ENCODE measurements at places on chromosomes 6 and 20.
A peak's percentile ranks its signal among the peaks of the same experiment; 100 is the strongest.

DNA sequence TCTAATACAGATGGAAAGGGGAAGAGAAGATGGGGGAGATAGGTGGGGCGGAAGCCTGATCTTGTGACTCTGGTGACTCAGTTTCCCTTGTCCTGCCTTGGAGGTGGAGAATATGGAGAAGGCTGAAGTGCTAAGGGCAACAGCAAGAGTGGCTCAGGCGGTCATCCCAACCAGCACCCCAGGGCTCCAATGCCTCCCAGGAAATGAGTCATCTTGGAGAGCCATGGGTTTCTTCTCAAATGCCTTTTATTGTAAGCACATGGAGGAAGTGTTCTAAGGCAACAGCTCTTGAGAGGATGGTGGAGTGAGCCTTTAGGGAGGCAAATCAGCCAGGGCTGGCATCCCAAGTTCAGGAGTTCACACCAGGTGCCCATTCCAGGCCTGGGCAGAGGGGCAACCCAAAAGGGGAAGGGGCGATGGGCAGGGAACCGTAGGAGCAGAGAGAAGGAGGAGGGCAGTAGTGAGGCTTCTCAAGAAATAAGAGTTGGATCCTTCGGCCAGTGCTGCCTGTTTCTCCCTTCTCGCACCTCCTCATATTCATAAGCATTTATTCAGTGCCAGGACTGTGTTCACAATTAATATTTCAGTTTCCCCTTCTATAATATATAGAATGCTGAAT lies 13.2 kb upstream of the AHCY start:
- H3K36me3 ChIP-seq = no peaks in the 10 kb centered on the region
- H3K27ac ChIP-seq = no peak overlapping the region
- H3K27me3 ChIP-seq = peaks cover 6% of the 10 kb centered on the region
- peaks cover 11% of the 10 kb centered on the region for H3K4me1 ChIP-seq
- DNase-seq = no peak

- no peaks in the 10 kb centered on the region for H3K4me1 ChIP-seq
- no peak overlapping the region for H3K4me3 ChIP-seq
- DNase-seq = no peak
- H3K27ac ChIP-seq = no peak overlapping the region
- no peaks in the 10 kb centered on the region for H3K36me3 ChIP-seq
Measured at GRCh38 chr6:39093149-39093708, 21.8 kb downstream of the SAYSD1 start.

- H3K4me3 ChIP-seq = no peak overlapping the region
- H3K36me3 ChIP-seq = no peaks in the 10 kb centered on the region
- no peak for DNase-seq
- no peaks in the 10 kb centered on the region for H3K4me1 ChIP-seq
- no peak overlapping the region for H3K27ac ChIP-seq
Measured at GRCh38 chr6:24140591-24140990, 14.6 kb downstream of the NRSN1 start.

DNA sequence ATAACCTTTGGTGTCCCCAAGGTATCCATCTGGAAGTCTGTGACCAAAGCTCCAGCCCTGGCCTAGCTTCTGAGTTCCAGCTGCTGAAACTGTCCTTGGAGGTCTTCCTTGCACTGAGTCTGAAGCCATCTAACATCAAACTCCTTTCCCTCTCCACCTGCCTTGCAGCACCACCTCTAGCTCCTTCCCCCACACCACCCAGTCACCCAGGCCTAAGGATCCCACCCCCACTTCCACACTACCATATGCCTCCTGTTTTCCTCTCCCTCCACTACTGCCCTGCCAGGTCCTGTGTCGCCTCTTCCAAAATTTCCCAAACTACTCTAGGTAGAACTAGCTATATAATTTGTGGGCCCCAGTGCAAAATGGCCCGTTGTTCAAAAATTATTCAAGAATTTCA lies 10.8 kb upstream of the MATN4 start:
- H3K27ac ChIP-seq = no peak overlapping the region
- peaks cover 9% of the 10 kb centered on the region for H3K36me3 ChIP-seq

DNA sequence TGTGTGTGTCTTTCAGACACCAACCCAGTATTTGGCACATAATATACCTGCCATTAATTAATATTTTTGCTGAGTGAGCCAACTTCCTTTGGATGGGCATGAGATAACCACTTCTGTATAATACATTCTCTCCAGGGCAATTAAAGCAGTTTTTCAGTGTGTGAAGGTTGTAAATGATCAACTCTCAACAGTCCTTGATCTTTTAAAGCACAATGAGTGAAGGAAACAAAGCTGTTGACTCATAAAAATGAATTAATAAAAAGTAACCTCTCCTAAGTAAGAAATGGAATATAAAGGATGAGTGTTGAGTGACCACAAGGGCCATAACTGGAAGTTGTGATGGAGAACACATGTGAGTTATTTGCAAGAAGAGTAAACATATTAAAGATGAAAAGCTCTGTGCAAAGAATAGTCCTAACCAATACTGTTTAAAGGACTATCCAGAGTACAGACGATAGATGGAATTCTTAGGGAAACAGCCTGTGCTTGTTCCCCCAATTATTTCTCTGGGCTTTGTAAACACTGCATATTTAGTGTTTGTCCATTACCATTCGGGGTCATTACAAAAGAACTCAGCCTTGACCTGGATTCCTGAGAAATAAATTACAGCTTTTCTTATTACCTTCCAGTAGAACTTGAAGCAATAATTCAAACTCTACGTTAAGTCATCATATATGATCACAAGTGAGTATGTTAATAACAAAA lies 446.2 kb downstream of the PLCB1 start:
- H3K4me1 ChIP-seq = no peaks in the 10 kb centered on the region
- H3K27ac ChIP-seq = no peak overlapping the region
- H3K36me3 ChIP-seq = peaks cover 2% of the 10 kb centered on the region
- DNase-seq = no peak
- H3K4me3 ChIP-seq = no peak overlapping the region

DNA sequence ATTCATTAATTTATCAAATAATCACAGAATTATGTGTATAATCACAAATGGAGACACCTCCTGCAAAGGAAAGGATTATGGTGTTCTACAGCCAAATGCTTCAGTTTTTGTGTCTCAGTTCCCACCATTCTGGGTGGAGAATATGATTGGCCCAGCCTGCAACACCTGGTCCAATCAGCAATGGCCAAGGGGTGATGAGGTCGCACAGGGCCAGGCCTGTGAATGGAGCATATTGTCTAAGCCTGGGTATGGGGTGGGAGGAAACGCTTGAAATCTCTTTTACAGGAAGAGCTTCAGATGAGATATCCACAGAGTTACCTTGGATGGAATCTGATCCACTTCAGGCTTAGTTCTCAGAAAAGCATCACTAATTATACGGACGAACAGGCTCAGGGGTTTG lies 271.6 kb downstream of the DHX35 start:
- DNase-seq = no peak
- H3K4me1 ChIP-seq = no peaks in the 10 kb centered on the region
- no peaks in the 10 kb centered on the region for H3K36me3 ChIP-seq
- peaks cover 15% of the 10 kb centered on the region for H3K27me3 ChIP-seq
- H3K27ac ChIP-seq = no peak overlapping the region

DNA sequence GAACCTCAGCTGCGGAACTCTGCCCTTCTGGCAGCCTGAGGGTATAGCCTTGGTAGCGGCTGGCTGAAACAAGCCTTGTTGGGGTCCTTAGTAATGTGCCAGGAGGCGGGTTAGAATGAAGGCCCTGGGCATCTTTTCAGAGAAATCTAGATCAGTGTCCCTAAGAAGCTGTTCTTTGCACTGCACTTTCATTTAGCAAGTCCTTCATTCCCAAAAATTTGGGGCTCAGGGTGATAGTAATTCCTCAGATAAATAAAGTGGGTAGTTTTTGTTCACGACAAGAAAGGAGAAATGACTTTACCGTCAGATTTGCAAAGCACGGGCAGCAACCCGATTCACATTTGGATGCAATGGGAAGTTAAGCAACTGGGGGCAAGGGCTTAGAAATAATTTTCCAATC lies 3.2 kb downstream of the INSM1 start:
- DNase-seq = no peak
- H3K36me3 ChIP-seq = no peaks in the 10 kb centered on the region
- no peak overlapping the region for H3K4me3 ChIP-seq
- H3K27ac ChIP-seq = no peak overlapping the region
- peaks cover 55% of the 10 kb centered on the region for H3K27me3 ChIP-seq

GRCh38 chr6:106256201-106256968 lies 69.2 kb downstream of the ATG5 start:
- peaks cover 10% of the 10 kb centered on the region for H3K4me1 ChIP-seq
- DNase-seq = no peak
- no peaks in the 10 kb centered on the region for H3K27me3 ChIP-seq
- no peaks in the 10 kb centered on the region for H3K36me3 ChIP-seq
- H3K27ac ChIP-seq = no peak overlapping the region

GRCh38 chr6:36786055-36786675 lies 53.1 kb downstream of the CPNE5 start:
- no peak overlapping the region for H3K27ac ChIP-seq
- no peak overlapping the region for H3K4me3 ChIP-seq
- H3K36me3 ChIP-seq = peaks cover 3% of the 10 kb centered on the region
- H3K27me3 ChIP-seq = peaks cover 23% of the 10 kb centered on the region

GRCh38 chr6:155066921-155067680 lies 72.0 kb downstream of the TIAM2 start:
- no peak for DNase-seq
- H3K4me3 ChIP-seq = no peak overlapping the region
- H3K4me1 ChIP-seq = no peaks in the 10 kb centered on the region

GRCh38 chr6:89173634-89174033 lies 27.8 kb downstream of the PM20D2 start:
- H3K4me1 ChIP-seq = no peaks in the 10 kb centered on the region
- no peak for DNase-seq
- no peak overlapping the region for H3K27ac ChIP-seq
- H3K36me3 ChIP-seq = no peaks in the 10 kb centered on the region

- H3K27me3 ChIP-seq = peaks cover 41% of the 10 kb centered on the region
- H3K4me3 ChIP-seq = no peak overlapping the region
- H3K4me1 ChIP-seq = peaks cover 7% of the 10 kb centered on the region
- no peak overlapping the region for H3K27ac ChIP-seq
Measured at GRCh38 chr6:2560140-2560818, 190.4 kb downstream of the MYLK4 start.

DNA sequence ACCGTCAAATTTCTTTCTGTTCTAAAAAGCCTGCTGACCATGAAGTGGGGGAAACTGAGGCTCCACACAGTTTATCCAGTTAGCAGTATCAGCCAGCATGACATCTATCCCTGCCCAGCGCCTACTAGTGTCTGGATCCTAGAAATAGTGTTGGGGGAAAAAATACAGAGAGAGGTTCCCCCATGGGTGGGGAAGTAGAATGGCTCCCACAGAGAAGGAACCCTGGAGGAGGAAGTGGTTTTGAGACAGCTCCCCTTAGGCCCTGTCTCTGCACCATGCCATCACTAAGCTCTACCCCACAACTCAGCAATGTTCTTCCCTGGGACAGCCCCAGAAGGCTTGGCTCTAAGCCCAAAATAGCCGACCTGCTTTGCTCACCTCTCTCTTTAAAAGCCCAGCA lies 153.4 kb downstream of the MBOAT1 start:
- H3K36me3 ChIP-seq = peaks cover 5% of the 10 kb centered on the region
- no peak overlapping the region for H3K4me3 ChIP-seq
- DNase-seq = no peak
- no peaks in the 10 kb centered on the region for H3K27me3 ChIP-seq

- H3K27ac ChIP-seq = no peak overlapping the region
- H3K36me3 ChIP-seq = no peaks in the 10 kb centered on the region
- no peaks in the 10 kb centered on the region for H3K4me1 ChIP-seq
- H3K4me3 ChIP-seq = no peak overlapping the region
- no peak for DNase-seq
Measured at GRCh38 chr6:67736816-67737215, 898.3 kb upstream of the ADGRB3 start.

- H3K27me3 ChIP-seq = no peaks in the 10 kb centered on the region
- no peaks in the 10 kb centered on the region for H3K4me1 ChIP-seq
- H3K4me3 ChIP-seq = no peak overlapping the region
- no peak overlapping the region for H3K27ac ChIP-seq
- DNase-seq = no peak
Measured at GRCh38 chr6:147768969-147769368, 260.5 kb downstream of the SAMD5 start.

GRCh38 chr20:10532361-10532760 lies 97.3 kb downstream of the SLX4IP start:
- DNase-seq = no peak
- peaks cover 4% of the 10 kb centered on the region for H3K36me3 ChIP-seq
- no peak overlapping the region for H3K27ac ChIP-seq
- H3K27me3 ChIP-seq = no peaks in the 10 kb centered on the region
- no peaks in the 10 kb centered on the region for H3K4me1 ChIP-seq
- H3K4me3 ChIP-seq = no peak overlapping the region

- peak overlapping the region; percentile 55 for H3K27ac ChIP-seq
- no peak for DNase-seq
- peaks cover 29% of the 10 kb centered on the region for H3K4me1 ChIP-seq
- no peak overlapping the region for H3K4me3 ChIP-seq
Measured at GRCh38 chr20:44495257-44495656, 19.6 kb downstream of the TTPAL start.

DNA sequence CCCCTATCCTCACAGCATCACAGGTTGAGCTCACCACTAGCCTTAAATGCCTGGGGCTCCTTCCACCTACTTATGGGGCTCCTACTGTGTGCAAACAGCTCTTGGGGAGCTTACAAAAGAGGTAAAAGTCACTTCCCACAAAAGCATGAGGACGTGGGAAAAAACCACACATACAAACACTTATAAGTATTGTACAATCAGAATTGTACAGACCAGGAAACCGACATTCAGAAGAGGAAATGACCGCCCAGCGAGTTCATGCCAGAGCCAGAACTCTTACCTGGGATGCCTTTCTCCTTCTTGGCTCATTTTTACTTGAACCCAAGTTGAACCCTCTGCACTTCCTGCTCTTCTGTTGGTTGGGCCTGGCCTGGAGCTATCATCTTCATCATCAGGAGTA lies 6.3 kb upstream of the PPP1R16B start:
- DNase-seq = no peak
- peaks cover 3% of the 10 kb centered on the region for H3K36me3 ChIP-seq
- no peak overlapping the region for H3K4me3 ChIP-seq

DNA sequence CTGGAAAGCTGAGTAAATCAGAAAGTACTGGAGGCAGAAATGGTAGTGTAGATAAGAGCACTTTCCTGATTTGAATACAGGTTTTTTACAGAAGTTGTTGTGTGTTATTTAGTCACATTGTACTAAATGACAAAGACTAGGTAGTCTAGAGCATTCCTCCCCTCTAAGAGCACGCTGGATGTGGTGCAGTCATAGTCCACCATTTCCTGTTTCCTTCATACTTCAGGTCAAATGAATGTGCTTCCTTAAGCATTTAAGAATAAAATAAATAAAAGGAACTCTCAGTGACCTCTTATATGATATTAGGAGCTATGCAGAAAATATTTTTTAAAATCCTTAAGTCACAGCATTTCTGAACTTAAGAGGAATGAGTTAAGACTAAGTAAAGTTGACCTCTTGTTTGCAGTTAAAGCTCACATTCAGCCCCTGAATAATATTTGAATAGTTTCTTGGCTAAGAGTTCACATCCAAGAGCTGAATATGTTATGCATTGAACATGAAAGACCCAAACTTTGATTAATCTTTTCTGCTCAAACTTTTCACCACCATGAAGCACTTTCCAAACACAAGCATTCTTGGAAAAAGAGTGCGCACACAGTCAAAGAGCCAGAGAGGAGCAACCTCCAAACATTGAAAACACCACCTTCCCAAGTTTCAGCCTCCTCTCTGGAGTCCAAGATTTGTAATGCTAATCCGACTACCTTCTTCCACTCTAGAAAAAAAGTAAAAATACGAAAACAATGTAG lies 53.4 kb upstream of the TMEM30A start:
- H3K27ac ChIP-seq = no peak overlapping the region
- H3K4me3 ChIP-seq = no peak overlapping the region
- DNase-seq = no peak
- peaks cover 20% of the 10 kb centered on the region for H3K27me3 ChIP-seq

GRCh38 chr20:32332614-32333013 lies 25.5 kb upstream of the ASXL1 start:
- H3K4me3 ChIP-seq = no peak overlapping the region
- DNase-seq = no peak
- H3K36me3 ChIP-seq = peaks cover 22% of the 10 kb centered on the region
- H3K4me1 ChIP-seq = peaks cover 30% of the 10 kb centered on the region
- H3K27me3 ChIP-seq = no peaks in the 10 kb centered on the region

All from effector memory CD8-positive, alpha-beta T cell (primary cell).